ENCODE measurements at places on chromosomes 7 and 10.

- no peak for DNase-seq
Measured at GRCh38 chr10:127472976-127473375, 76.1 kb upstream of the NPS start.

- peak; percentile 17 for DNase-seq
Measured at GRCh38 chr7:24572393-24572996, 757 bp upstream of the PALS2 start.

GRCh38 chr7:27157702-27158431 is 1.4 kb upstream of the HOXA7 start:
- no peak for DNase-seq

- DNase-seq, result no peak
Measured at GRCh38 chr10:70571636-70572439, 30.7 kb downstream of the PRF1 start.

DNA sequence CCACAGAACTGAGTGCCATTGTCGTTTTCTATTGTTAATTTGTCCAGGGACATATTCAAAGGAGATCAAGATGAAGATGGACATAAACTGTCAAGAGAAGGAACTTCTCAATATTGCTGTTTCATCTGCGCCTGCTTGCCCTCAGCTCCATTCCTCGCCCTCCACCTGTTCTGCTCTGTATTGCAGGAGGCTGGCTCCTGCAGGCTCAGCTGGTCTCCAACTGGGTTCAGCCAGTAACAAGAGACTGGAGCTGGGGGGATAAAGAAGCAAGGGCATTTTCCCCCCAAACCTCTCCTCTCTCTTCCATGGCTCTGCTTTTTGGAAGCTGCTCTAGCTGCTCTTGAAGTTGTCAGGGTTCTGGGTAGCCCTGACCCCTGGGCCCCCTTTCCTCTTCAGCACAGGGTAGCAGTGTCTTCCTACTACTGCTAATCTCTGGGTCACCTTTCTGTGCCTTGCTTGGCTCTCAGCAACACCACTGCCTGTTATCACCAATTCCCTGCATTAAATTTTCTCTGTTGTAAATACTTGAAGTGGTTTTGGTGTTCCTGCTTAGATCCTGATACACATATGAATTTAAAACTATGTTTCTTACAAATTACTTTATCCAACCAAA is 149.0 kb upstream of the FGFR2 start:
- DNase-seq, result no peak

GRCh38 chr10:124546957-124547646 is 85.5 kb downstream of the LHPP start:
- no peak for DNase-seq

- no peak for DNase-seq
Measured at GRCh38 chr10:75202321-75203045, 8.1 kb upstream of the VDAC2 start.

- no peak for DNase-seq
Measured at GRCh38 chr10:112721080-112721698, 228.9 kb upstream of the TCF7L2 start.

- DNase-seq, result no peak
Measured at GRCh38 chr7:99254390-99254789, 18.2 kb upstream of the MYH16 start.

DNA sequence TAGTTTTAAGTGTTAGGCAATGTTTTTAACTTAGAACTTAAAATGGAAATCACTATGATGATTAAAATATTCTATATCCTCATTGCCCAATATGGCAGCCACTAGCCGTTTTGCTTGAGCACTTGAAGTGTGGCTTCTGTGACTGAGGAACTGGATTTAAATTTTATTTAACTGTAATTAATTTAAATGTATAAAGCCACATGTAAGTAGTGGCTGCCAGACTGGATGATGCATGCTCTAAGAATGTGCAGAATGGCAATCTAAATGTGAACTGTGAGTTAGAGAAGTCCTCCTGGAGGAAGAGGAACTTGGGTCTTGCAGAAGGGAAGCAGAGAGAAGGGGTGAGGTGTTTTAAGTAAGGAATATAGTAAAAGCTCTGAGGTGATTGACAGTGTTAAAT is 451.4 kb downstream of the SUGCT start:
- DNase-seq, result no peak

GRCh38 chr7:17530741-17531421 is 232.4 kb downstream of the AHR start:
- DNase-seq, result no peak
